AG10803 (cell line): ENCODE measurements at places on chromosomes 1 and 21.

- no peak for DNase-seq
These were observed 11.5 kb downstream of the SH3BGRL3 start for GRCh38 chr1:26291433-26291832.

- no peak for DNase-seq
These were observed 4.5 kb upstream of the PLCH2 start for GRCh38 chr1:2471587-2472001.

- DNase-seq: no peak
These were observed 12.5 kb downstream of the KCNN3 start for GRCh38 chr1:154857441-154858215.

GRCh38 chr1:244212219-244212618, 161.1 kb downstream of the ZBTB18 start:
- DNase-seq: no peak

DNA sequence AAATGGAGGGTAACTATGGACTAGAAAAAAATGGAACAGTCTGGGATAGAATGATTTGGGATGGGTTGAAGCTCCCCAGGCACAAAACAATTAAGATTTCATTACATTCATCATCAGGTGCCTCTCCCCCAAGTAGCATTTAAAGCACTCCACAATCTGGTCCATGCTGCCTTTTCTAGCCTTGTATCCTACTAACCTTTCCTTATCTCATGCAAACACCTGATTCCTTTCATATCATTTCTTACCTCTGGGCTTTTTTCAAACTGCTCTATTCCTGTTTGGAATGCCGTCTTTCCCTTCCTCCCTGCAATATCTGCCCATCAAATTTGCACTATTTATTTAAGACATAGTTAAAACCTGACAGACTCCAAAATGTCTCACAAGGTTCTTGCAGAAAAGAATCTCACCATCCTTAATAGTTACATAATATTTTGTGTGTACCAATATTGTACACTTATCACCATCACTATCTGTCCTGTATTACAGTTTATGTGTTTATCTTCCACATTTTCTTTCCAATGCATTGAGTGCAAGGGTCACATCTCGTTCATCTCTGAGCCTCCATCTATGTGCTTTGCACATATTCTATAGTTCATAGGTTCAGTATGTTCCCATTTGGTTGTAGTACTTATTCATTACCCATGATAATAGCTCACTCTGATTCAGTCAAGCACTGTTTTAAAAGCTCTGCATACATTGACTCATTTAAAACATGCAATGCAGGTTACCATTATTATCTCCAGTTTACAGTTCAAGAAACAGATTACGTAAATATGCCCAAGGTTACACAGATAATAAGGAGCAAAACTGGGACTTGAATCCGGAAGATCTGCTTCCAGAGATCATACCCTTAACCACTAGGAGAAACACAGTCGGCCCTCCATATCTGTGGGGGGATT, 16.1 kb upstream of the SHCBP1L start:
- no peak for DNase-seq

- no peak for DNase-seq
These were observed 132.4 kb upstream of the TMEM51 start for GRCh38 chr1:15020943-15021745.

- no peak for DNase-seq
These were observed 3.5 kb upstream of the ARF1 start for GRCh38 chr1:228079013-228079412.

GRCh38 chr1:236893626-236894545, 98.8 kb downstream of the MTR start:
- peak; percentile 79 for DNase-seq
